ENCODE measurements at places on chromosomes 11 and 22. TPM values are rescaled to one million over a fixed set of nuclear protein-coding genes. Genes with fewer than 3 reads are reported as not detected.

Gene LRRC56
- 0.98 TPM for total RNA-seq

Gene UPB1
- 0.84 TPM for total RNA-seq

Gene PGA4
- total RNA-seq: not detected

Gene DERL3
- 4.7 TPM for total RNA-seq

Gene C22orf31
- not detected for total RNA-seq

Gene OR52N4
- total RNA-seq: 0.45 TPM

Gene SULT4A1
- not detected for total RNA-seq

Gene YPEL4
- not detected for total RNA-seq

Gene TEX54
- not detected for total RNA-seq

Gene BACE1
- 0.21 TPM for total RNA-seq

Gene IL17REL
- total RNA-seq: not detected

Gene BAIAP2L2
- 0.40 TPM for total RNA-seq

Gene TRIM51
- total RNA-seq: 2.2 TPM

Gene C11orf87
- not detected for total RNA-seq

Gene HTR3B
- not detected for total RNA-seq

Gene DPP3
- total RNA-seq: 122 TPM

Gene PYGM
- 4.7 TPM for total RNA-seq
